ENCODE measurements at places on chromosomes 16 and 17. TPM values are rescaled to one million over a fixed set of nuclear protein-coding genes. Genes with fewer than 3 reads are reported as not detected.

RRN3 gene
- 37.4 TPM for total RNA-seq

WFDC1 gene
- total RNA-seq, result not detected

SLC12A3 gene
- total RNA-seq, result not detected

SLC6A2 gene
- total RNA-seq, result not detected

KRT17 gene
- total RNA-seq, result 54.1 TPM

SLFN12 gene
- total RNA-seq, result 8.1 TPM

TLCD3B gene
- 1.9 TPM for total RNA-seq

TP53TG3C gene
- total RNA-seq, result not detected

CNEP1R1 gene
- total RNA-seq, result 24.2 TPM

TOM1L1 gene
- 55.4 TPM for total RNA-seq

PRR35 gene
- not detected for total RNA-seq

LRRC37B gene
- total RNA-seq, result 14.2 TPM

HOXB9 gene
- total RNA-seq, result 8.2 TPM

TNP2 gene
- total RNA-seq, result not detected

KRTAP4-9 gene
- 1.0 TPM for total RNA-seq

TMEM238L gene
- not detected for total RNA-seq

AMFR gene
- 48.1 TPM for total RNA-seq

FOXJ1 gene
- 0.20 TPM for total RNA-seq

LITAFD gene
- total RNA-seq, result not detected

HOXB8 gene
- 13.1 TPM for total RNA-seq

TXNDC11 gene
- total RNA-seq, result 17.6 TPM

HOXB1 gene
- total RNA-seq, result not detected

TBC1D3L gene
- total RNA-seq, result 6.4 TPM

NETO2 gene
- total RNA-seq, result 45.0 TPM

KRTAP2-3 gene
- not detected for total RNA-seq

SPATA32 gene
- total RNA-seq, result 0.22 TPM

CCL3 gene
- not detected for total RNA-seq

KRTAP4-8 gene
- not detected for total RNA-seq

POLG2 gene
- 25.6 TPM for total RNA-seq

TSNAXIP1 gene
- 1.6 TPM for total RNA-seq

MILR1 gene
- not detected for total RNA-seq

TMEM100 gene
- total RNA-seq, result 7.9 TPM

C1QL1 gene
- total RNA-seq, result 10.8 TPM

CSF3 gene
- not detected for total RNA-seq

TEKT1 gene
- total RNA-seq, result not detected

NUTF2 gene
- 217 TPM for total RNA-seq

HBA2 gene
- total RNA-seq, result 6.1 TPM

CAVIN1 gene
- total RNA-seq, result 16.6 TPM

All from A673 (cell line).